Activated T-helper 2 cell treated with anti-CD3 and anti-CD28 coated beads, Interferon-gamma antibody, Interleukin-2, Interleukin-4, amounts not matched to agents 10 μg/mL and 5 μg/mL and 100 μg/mL, durations not matched to agents 14 hours and 24 hours and 36 hours (primary cell): ENCODE measurements at places on chromosomes 16 and 17. TPM values are rescaled to one million over a fixed set of nuclear protein-coding genes. Genes with fewer than 3 reads are reported as not detected.

RAMP2 gene
- total RNA-seq = not detected in 2 replicates

DNA sequence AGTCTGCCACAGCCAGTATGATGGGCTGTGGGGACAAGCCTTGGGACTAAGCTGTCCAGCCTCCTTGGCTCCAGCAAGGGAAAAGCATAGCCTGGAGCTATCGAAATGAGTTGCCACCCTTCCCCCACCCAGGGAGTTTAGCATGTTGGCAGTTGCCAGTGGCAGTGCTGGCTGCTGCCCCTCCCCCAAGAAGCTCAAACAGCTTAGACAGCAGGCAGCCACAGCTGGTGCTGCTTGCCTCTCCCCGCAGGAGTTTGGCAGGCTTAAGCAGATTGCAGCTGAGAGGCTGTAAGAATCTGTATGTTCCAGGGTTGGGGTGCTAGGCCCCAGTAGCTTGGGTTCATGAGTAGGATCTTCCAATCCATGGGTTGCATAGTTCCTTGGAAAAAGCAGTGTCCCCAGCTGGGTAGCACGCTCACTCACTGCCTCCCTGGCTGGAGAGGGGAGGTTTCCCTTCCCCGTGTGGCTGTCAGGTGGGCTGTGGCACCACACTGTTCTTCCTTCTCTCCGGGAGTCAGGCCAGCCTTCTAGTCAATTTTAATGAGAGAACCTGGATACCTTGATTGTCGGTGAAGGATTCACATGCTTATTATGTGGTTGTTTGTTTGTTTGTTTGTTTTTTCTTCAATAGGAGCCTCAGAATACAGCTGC lies 506.1 kb downstream of the CDH11 start:
- DNase-seq = no peak
- H3K4me3 ChIP-seq = no peak overlapping the region
- no peaks in the 10 kb centered on the region for H3K4me1 ChIP-seq
- no peak overlapping the region for H3K27ac ChIP-seq

HAP1 gene
- 0.11 and 0.23 TPM in 2 replicates for total RNA-seq

DNA sequence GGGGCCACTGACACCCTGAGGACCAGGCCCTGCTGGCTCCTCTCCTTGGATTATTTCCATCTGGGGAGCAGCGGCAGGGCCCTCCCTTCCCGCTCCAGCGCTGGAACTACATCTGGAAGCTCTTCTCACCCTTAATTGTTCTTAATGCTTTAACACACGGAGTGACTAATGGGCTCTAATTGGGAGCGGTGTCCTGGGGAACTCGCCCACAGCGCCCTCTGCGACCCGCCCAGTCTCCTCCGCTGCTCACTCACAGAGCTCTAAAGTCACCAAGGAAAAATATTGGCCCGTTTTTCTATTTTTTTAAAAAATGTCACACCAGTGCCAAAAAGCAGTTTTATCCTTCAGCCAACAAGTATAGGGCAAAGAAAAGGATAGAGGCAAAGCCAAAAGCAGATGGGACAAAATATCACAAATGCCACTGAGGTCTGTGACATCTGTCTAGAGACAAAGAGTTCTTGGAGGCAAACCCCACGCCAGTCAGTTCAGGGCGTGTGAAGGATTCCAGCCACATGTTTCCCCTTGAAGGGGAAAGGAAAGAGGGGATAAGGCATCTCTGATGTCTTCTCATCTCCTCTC lies 134.7 kb downstream of the RBFOX3 start:
- DNase-seq = no peak
- no peaks in the 10 kb centered on the region for H3K4me1 ChIP-seq
- peaks cover 7% of the 10 kb centered on the region for H3K27me3 ChIP-seq
- H3K36me3 ChIP-seq = no peaks in the 10 kb centered on the region

DNA sequence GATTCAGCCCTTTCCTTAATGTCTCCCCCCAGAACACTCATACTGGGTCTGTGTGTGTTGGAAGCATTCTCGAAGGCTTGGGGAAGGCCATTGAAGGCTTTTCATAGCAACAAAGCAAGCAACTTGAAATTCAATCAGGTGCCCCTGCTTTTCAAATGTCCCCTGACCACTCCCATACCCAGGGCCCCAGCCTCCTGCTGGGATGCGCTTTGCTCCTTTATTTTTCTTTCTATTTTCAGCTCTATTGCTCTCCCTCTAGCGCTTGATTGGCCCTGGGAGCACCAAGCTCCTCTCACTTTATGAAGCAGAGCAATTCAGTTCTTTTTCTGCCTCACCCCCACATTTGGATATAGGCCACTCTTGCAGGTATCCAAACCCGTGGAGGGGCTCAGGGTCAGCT lies 92.0 kb downstream of the WSCD1 start:
- no peak for DNase-seq
- no peaks in the 10 kb centered on the region for H3K4me1 ChIP-seq
- H3K4me3 ChIP-seq = no peak overlapping the region
- no peaks in the 10 kb centered on the region for H3K36me3 ChIP-seq

- H3K36me3 ChIP-seq = peaks cover 22% of the 10 kb centered on the region
- no peak overlapping the region for H3K27ac ChIP-seq
- H3K4me3 ChIP-seq = no peak overlapping the region
These were observed 3.8 kb downstream of the ERCC4 start for GRCh38 chr16:13923703-13924298.

FBXW10B gene
- total RNA-seq = 0.46 and 0.55 TPM in 2 replicates

DNA sequence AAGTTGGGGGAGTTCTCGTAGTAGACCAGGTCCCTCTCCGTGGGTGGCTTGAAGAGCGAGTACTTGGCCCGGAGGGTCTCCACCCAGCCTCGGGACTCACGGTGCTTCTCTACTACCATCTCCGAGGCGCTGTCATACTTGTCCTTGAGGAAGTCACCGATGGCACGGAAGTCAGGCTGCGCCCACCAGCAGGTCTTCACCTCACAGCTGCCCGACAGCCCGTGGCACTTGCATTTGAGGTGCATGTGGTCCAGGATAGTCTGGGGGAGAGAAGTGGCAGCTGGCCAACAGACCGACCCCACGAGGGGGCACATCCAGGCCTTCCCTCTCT lies 50.0 kb downstream of the WNT3 start:
- peaks cover 36% of the 10 kb centered on the region for H3K27me3 ChIP-seq
- no peak overlapping the region for H3K27ac ChIP-seq
- H3K4me3 ChIP-seq = no peak overlapping the region

- H3K27me3 ChIP-seq = no peaks in the 10 kb centered on the region
- H3K4me3 ChIP-seq = no peak overlapping the region
- peaks cover 5% of the 10 kb centered on the region for H3K4me1 ChIP-seq
- no peaks in the 10 kb centered on the region for H3K36me3 ChIP-seq
These were observed 76.3 kb downstream of the JPH3 start for GRCh38 chr16:87678618-87679017.

DNA sequence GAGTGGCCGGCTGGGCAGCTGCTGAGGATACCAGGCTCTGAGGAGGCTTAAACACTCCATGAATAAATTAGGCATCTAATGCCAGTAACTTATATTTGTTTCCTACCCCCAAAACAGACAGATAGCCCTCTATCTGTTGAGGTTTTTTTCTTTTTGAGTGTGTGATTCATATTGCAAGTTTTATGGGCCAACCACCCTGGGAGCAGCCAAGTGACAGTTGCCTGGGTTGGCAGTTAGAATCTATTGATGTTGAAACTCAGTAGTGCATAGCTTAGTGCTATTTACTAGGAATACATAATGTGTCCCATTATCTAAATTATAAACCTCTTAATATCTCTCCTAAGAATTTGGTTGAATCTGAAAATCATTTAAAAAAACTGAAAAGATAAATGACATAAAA lies 397.4 kb downstream of the CA10 start:
- H3K36me3 ChIP-seq = no peaks in the 10 kb centered on the region
- H3K4me3 ChIP-seq = no peak overlapping the region
- peaks cover 4% of the 10 kb centered on the region for H3K4me1 ChIP-seq
- no peak for DNase-seq

UNC45B gene
- total RNA-seq = not detected in 2 replicates

GRCh38 chr16:15611610-15612009 lies 31.3 kb downstream of the MARF1 start:
- DNase-seq = no peak
- no peaks in the 10 kb centered on the region for H3K27me3 ChIP-seq
- peaks cover 5% of the 10 kb centered on the region for H3K4me1 ChIP-seq
- peaks cover 73% of the 10 kb centered on the region for H3K36me3 ChIP-seq
- no peak overlapping the region for H3K27ac ChIP-seq

- H3K27ac ChIP-seq = no peak overlapping the region
- DNase-seq = no peak
- no peaks in the 10 kb centered on the region for H3K27me3 ChIP-seq
- H3K4me1 ChIP-seq = no peaks in the 10 kb centered on the region
- no peaks in the 10 kb centered on the region for H3K36me3 ChIP-seq
These were observed 345.1 kb upstream of the PSMD7 start for GRCh38 chr16:73951481-73951880.

KRTAP3-1 gene
- total RNA-seq = not detected in 2 replicates

DNA sequence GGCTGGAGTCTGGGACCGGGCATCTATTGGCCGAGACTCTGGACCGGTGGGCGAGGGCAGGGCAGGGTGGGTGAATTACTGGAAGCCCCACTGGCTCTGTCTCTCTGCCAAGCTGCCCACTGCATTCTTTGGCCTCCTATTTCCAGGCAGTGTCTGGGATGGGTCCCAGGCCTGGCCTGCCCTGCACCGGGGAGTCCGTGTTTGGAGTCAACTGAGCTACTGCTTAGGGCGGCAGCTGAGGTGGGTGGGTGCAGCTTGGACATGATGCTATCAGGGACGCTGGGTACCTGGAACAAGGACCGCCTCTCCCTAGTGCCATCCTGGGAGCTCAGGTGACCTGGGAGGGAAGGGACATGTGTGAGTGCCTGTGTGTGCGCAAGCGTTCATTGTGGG lies 58.1 kb downstream of the SOCS3 start:
- DNase-seq = no peak
- H3K27ac ChIP-seq = no peak overlapping the region
